Uterus (tissue), 4 donors: ENCODE measurements at places on chromosomes 3 and 15. TPM values are rescaled to one million over a fixed set of nuclear protein-coding genes. Genes with fewer than 3 reads are reported as not detected.
A peak's percentile ranks its signal among the peaks of the same experiment; 100 is the strongest.

GRCh38 chr15:46496491-46497115, 861.8 kb downstream of the SQOR start:
- no peaks in the 10 kb centered on the region for H3K36me3 ChIP-seq
- no peak for DNase-seq

DNA sequence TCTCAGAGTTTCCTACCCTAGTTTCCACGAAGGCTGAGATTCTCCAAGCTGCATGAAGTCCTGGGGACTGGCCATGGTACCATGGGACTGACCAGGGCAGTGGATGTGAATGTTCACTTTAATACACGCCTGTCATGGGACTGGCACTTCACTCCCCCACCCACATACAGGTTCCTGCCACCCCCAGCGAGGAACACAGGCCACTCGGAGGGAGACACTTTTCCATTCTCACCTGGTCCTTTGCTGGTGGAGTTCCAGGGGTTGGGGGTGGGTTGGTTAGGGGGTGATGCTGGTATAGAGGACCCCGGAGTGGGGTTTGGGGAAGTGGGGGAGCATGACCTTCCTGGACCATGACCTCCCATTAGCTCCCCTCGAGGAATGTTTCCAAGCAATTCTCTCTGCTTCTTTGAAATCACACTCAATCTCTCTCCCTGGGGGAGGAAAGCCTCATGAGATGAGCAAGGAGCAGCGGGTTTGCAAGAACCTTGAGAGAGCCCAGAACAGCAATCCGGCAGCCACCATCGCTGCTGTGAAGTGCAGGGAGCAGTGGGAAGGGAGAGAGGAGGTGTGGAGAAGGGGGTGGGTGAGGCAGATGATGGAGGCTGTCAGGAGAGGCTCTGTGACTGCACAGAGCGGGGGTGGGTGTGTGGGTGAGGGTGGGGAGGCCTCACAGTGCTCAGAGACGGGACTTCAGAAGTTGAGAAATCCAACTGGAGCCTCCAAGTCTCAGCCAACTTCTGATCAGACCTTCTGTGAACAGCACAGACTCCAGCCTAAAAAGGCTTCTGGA, 69.7 kb downstream of the ADCY5 start:
- H3K36me3 ChIP-seq: no peaks in the 10 kb centered on the region
- H3K27ac ChIP-seq: no peak overlapping the region
- no peaks in the 10 kb centered on the region for H3K4me1 ChIP-seq
- no peak for DNase-seq
- no peaks in the 10 kb centered on the region for H3K27me3 ChIP-seq
- no peak overlapping the region for H3K4me3 ChIP-seq

DNA sequence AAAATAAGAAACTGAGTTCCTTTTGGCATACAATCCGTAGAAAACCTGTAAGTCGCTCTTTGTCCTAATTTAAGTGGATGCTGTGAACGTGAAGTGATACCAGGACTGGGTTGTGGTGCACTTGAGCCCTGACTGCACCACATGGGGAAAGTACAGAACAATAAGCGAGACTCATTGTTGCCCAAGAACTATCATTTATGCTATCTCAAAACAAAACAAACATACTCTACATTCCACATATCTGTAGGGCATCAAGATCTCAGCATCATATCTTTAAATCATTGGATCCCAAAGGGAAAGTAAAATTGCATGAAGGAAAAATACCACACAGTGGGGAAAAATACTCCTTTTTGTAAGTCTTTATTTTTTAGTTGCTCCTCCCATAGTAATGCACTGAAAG, 580.3 kb downstream of the MECOM start:
- DNase-seq: no peak
- H3K27me3 ChIP-seq: no peaks in the 10 kb centered on the region
- no peaks in the 10 kb centered on the region for H3K4me1 ChIP-seq
- no peak overlapping the region for H3K4me3 ChIP-seq
- H3K27ac ChIP-seq: no peak overlapping the region
- no peaks in the 10 kb centered on the region for H3K36me3 ChIP-seq

- no peaks in the 10 kb centered on the region for H3K27me3 ChIP-seq
- no peaks in the 10 kb centered on the region for H3K36me3 ChIP-seq
- H3K4me1 ChIP-seq: peaks cover 8% of the 10 kb centered on the region
- H3K27ac ChIP-seq: peak overlapping the region; percentile 63
- H3K4me3 ChIP-seq: no peak overlapping the region
- DNase-seq: peak; percentile 54
These were observed 73.8 kb downstream of the TLE3 start for GRCh38 chr15:70023769-70024491.

DNA sequence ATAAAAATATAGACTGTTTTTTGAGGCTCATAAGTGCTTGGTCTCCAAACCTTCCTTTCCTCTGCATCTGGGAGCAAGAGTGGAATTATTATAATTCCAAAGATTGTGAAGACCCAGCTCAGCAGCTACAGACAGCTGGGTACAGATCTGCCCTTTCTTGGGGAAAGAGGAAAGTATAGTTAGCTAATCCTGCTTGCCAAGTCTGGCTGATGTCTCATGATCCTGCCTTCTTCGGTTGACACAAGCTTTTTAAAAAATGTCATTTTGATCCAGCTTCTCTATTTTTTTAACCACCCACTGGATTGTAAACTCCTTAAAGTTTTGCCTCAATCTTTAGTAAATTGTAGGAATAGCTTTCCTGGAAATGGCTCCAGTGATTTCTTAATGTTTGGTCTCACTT, 181.1 kb downstream of the LRTM1 start:
- H3K4me3 ChIP-seq: no peak overlapping the region
- DNase-seq: no peak
- H3K27ac ChIP-seq: no peak overlapping the region
- H3K36me3 ChIP-seq: no peaks in the 10 kb centered on the region
- no peaks in the 10 kb centered on the region for H3K27me3 ChIP-seq
- no peaks in the 10 kb centered on the region for H3K4me1 ChIP-seq

- DNase-seq: no peak
- no peaks in the 10 kb centered on the region for H3K36me3 ChIP-seq
- H3K27me3 ChIP-seq: no peaks in the 10 kb centered on the region
- H3K27ac ChIP-seq: no peak overlapping the region
- H3K4me1 ChIP-seq: no peaks in the 10 kb centered on the region
These were observed 7.9 kb downstream of the RFC4 start for GRCh38 chr3:186798239-186798874.

- no peak overlapping the region for H3K4me3 ChIP-seq
- no peak for DNase-seq
- no peaks in the 10 kb centered on the region for H3K36me3 ChIP-seq
- H3K27me3 ChIP-seq: no peaks in the 10 kb centered on the region
- H3K27ac ChIP-seq: no peak overlapping the region
- H3K4me1 ChIP-seq: no peaks in the 10 kb centered on the region
These were observed 41.0 kb upstream of the TP63 start for GRCh38 chr3:189590223-189590622.

DNA sequence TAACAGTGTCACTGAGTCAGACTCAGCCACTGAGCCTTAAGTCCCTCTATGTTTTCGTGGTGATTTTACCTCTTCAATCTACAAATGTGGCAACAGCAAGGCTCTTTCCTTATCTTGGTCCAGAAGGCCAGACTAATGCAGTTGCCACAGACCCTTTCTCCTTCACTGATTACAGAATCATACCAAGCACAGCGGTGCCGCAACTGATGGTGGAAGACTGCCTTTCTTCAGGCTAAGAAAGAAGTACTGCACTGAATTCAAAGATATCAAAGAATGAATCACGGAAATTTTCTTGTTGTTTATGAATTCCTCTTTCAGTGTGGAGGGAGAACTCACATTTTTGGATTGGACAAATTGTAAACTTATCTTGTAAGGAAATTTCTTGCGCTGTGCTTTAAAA, 18.6 kb downstream of the DCP1A start:
- H3K4me1 ChIP-seq: no peaks in the 10 kb centered on the region
- no peak overlapping the region for H3K4me3 ChIP-seq
- no peak for DNase-seq
- no peaks in the 10 kb centered on the region for H3K36me3 ChIP-seq

- H3K4me1 ChIP-seq: no peaks in the 10 kb centered on the region
- DNase-seq: no peak
- H3K27ac ChIP-seq: no peak overlapping the region
- no peaks in the 10 kb centered on the region for H3K36me3 ChIP-seq
These were observed 117.0 kb downstream of the LRRK1 start for GRCh38 chr15:101036189-101036588.

DNA sequence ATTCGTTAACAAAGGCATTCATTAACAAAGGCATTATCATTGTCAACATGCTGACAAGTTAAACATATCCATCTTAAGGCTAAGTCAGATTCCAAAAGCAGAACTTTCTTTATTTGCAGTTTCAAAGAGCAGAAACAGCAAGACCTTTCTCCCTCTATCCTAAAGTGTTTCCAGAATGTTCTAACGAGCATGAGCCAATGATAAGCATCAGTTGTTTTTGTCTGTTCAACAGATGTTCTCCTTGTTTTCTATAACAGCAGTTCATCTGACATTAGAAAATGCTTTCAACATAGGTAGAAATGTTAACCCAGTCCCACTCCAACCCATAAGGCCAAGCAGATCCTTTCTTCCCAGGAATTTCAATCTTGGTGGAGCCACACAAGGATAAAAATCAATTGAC, 77.6 kb upstream of the POMGNT2 start:
- DNase-seq: no peak
- H3K27ac ChIP-seq: no peak overlapping the region
- no peak overlapping the region for H3K4me3 ChIP-seq
- no peaks in the 10 kb centered on the region for H3K27me3 ChIP-seq
- no peaks in the 10 kb centered on the region for H3K4me1 ChIP-seq

The GPR27 gene
- total RNA-seq: under 0.01 TPM
